Left ventricle myocardium inferior (tissue), 1 donor: ENCODE measurements at places on chromosomes 4 and X.

- DNase-seq: no peak
These were observed 30.8 kb downstream of the NDNF start for GRCh38 chr4:121041307-121042090.

DNA sequence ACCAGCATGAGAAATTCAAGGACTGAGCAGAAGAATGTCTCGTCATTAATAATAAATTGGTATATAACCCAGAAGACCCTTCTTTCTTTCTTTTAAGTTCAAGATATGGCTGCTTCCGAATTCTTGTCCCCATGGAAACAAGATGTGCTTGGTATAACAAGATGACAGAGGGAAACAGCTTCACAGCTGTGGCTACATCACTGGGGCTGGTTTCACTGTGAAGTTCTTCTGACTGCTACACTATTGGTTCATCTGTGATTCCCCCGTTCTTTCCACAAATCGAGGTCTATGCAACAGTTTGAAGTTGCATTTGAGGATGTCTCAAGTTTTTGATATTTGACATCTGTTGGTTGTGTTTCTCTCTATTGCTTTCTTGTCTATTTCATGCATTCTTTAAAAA lies 12.3 kb upstream of the DTHD1 start:
- no peak for DNase-seq

DNA sequence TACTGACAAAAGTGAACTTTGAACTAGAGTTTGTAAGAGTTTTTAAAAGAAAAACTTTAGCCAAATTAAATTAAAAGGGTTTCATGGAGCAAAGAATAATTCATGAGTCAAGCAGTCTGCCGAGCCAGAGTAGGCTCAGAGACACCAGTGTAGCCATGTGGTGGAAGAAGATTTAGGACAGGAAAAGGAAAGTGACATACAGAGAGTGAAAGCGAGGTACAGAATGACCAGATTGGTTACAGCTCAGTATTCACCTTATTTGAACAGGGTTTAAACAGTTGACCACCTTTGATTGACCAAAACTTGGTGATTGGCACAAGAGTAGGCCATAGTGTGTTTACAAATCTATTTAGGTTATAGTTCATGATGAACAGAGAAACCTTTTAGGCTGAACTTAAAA lies 377.8 kb downstream of the KLHL4 start:
- DNase-seq: no peak

- DNase-seq: no peak
These were observed 1.6 kb upstream of the ARHGAP10 start for GRCh38 chr4:147730333-147730732.

GRCh38 chr4:170414961-170415360 lies 325.2 kb upstream of the AADAT start:
- DNase-seq: no peak
